ENCODE measurements at places on chromosomes 16 and 17. TPM values are rescaled to one million over a fixed set of nuclear protein-coding genes. Genes with fewer than 3 reads are reported as not detected.

GRCh38 chr17:47072886-47073285, 93.8 kb upstream of the RPRML start:
- peak; percentile 33 for DNase-seq
- H3K4me3 ChIP-seq = no peak overlapping the region
- H3K4me1 ChIP-seq = peaks cover 5% of the 10 kb centered on the region
- no peaks in the 10 kb centered on the region for H3K27me3 ChIP-seq
- H3K36me3 ChIP-seq = no peaks in the 10 kb centered on the region
- no peak overlapping the region for H3K27ac ChIP-seq

ABCA5 gene
- 2.3 TPM for total RNA-seq

ARHGAP23 gene
- total RNA-seq = 9.3 TPM

- DNase-seq = peak; percentile 43
- H3K27ac ChIP-seq = peak overlapping the region; percentile 67
- H3K36me3 ChIP-seq = peaks cover 5% of the 10 kb centered on the region
- peak overlapping the region; percentile 98 for H3K4me3 ChIP-seq
- peaks cover 3% of the 10 kb centered on the region for H3K27me3 ChIP-seq
These were observed 802 bp downstream of the CYLD start for GRCh38 chr16:50742576-50743200.

CARD14 gene
- not detected for total RNA-seq

GRCh38 chr17:74768763-74769114, 7.4 kb downstream of the NAT9 start:
- peaks cover 12% of the 10 kb centered on the region for H3K4me1 ChIP-seq
- no peak for DNase-seq
- H3K27me3 ChIP-seq = no peaks in the 10 kb centered on the region
- no peak overlapping the region for H3K27ac ChIP-seq
- H3K4me3 ChIP-seq = no peak overlapping the region
- peaks cover 33% of the 10 kb centered on the region for H3K36me3 ChIP-seq

MYH2 gene
- total RNA-seq = not detected

- no peaks in the 10 kb centered on the region for H3K36me3 ChIP-seq
- H3K27ac ChIP-seq = no peak overlapping the region
- DNase-seq = no peak
- H3K27me3 ChIP-seq = peaks cover 40% of the 10 kb centered on the region
These were observed 2.3 kb upstream of the CBX4 start for GRCh38 chr17:79841369-79842135.

FOXK2 gene
- 16.1 TPM for total RNA-seq

DNA sequence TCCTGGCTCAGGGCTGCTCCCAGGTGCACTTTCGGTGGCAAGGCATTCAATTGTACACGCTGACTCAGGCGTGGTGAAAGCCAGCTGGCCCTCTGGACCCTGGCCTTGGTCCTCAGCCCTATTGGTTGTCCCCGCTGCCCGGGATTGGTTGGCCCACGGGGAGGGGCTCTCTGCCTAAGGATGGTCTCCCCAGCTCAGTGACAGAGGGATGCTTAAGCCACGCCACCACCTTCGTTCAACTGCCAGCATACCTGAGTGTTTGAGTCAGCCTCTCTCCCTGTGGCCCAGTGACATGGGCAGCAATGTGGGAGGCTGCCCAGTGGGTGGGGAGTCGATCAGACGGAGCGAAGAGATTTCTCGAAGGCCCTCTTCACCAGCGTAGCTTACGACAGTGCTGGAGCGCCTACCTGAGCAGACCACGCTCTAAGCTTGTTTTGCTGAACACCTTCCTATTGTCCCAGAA, 30.3 kb downstream of the IRF8 start:
- DNase-seq = no peak
- peaks cover 5% of the 10 kb centered on the region for H3K4me1 ChIP-seq
- peaks cover 69% of the 10 kb centered on the region for H3K27me3 ChIP-seq
- no peak overlapping the region for H3K4me3 ChIP-seq
- H3K36me3 ChIP-seq = no peaks in the 10 kb centered on the region

- H3K4me3 ChIP-seq = no peak overlapping the region
- no peaks in the 10 kb centered on the region for H3K4me1 ChIP-seq
- H3K27ac ChIP-seq = no peak overlapping the region
- H3K36me3 ChIP-seq = no peaks in the 10 kb centered on the region
- H3K27me3 ChIP-seq = peaks cover 6% of the 10 kb centered on the region
These were observed 125.7 kb upstream of the CDH5 start for GRCh38 chr16:66240631-66241395.

GRCh38 chr16:11053916-11054460, 109.6 kb downstream of the CLEC16A start:
- DNase-seq = no peak
- no peak overlapping the region for H3K27ac ChIP-seq
- H3K27me3 ChIP-seq = no peaks in the 10 kb centered on the region
- H3K36me3 ChIP-seq = peaks cover 20% of the 10 kb centered on the region

SCGB1C2 gene
- total RNA-seq = not detected

ABCA10 gene
- under 0.01 TPM for total RNA-seq

PRSS22 gene
- total RNA-seq = not detected

NPIPA3 gene
- total RNA-seq = not detected

ZFPM1 gene
- 0.36 TPM for total RNA-seq

GRCh38 chr16:67707210-67707609, 11.9 kb downstream of the GFOD2 start:
- H3K27ac ChIP-seq = no peak overlapping the region
- H3K4me3 ChIP-seq = no peak overlapping the region
- H3K4me1 ChIP-seq = peaks cover 4% of the 10 kb centered on the region
- H3K27me3 ChIP-seq = no peaks in the 10 kb centered on the region
- H3K36me3 ChIP-seq = no peaks in the 10 kb centered on the region
- no peak for DNase-seq

GRCh38 chr17:70329721-70330120, 160.4 kb downstream of the KCNJ2 start:
- H3K4me1 ChIP-seq = no peaks in the 10 kb centered on the region
- no peak for DNase-seq
- no peaks in the 10 kb centered on the region for H3K36me3 ChIP-seq
- H3K4me3 ChIP-seq = no peak overlapping the region
- no peak overlapping the region for H3K27ac ChIP-seq

- H3K27ac ChIP-seq = no peak overlapping the region
- H3K4me1 ChIP-seq = no peaks in the 10 kb centered on the region
- H3K27me3 ChIP-seq = peaks cover 4% of the 10 kb centered on the region
- no peak overlapping the region for H3K4me3 ChIP-seq
These were observed 14.9 kb downstream of the SEC14L5 start for GRCh38 chr16:4972938-4973587.

GRCh38 chr16:67101311-67102082, 8.2 kb upstream of the PHAF1 start:
- H3K4me3 ChIP-seq = no peak overlapping the region
- peaks cover 5% of the 10 kb centered on the region for H3K4me1 ChIP-seq

GRCh38 chr17:12983991-12984884, 33.6 kb downstream of the ELAC2 start:
- H3K4me1 ChIP-seq = peaks cover 4% of the 10 kb centered on the region
- peak; percentile 96 for DNase-seq
- H3K4me3 ChIP-seq = no peak overlapping the region
- H3K36me3 ChIP-seq = no peaks in the 10 kb centered on the region
- no peak overlapping the region for H3K27ac ChIP-seq

GRCh38 chr17:4184811-4185210, 41.8 kb downstream of the CYB5D2 start:
- DNase-seq = no peak
- H3K36me3 ChIP-seq = peaks cover 58% of the 10 kb centered on the region
- H3K27ac ChIP-seq = no peak overlapping the region
- H3K4me1 ChIP-seq = no peaks in the 10 kb centered on the region

SGCA gene
- not detected for total RNA-seq

DNA sequence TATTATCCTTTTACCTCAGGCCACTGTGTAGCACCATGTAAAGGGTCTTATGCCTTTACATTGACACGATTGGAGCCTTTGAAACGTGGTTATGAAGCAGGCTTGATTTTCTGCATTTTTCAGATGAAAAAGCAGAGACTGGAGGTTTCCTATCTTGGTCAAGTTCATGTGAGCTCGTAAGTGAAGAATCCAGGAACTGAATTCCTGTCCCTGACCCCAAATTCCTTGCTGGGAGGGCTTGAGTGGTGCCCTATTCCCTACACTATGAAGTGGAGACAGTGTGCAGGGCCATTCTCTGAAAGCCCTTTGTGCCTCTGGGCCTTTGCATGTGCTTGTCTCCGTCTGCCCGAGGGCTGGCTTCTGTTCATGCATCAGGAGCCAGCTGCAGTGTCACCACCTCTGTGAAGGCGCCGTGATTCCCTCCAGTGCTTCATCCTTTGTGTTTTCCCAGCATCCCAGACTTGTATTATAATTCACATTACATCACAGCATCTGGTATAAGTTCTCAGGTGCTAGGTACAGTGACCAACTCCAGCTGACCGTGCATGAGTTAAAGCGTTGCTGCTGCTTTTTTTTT, 181.1 kb downstream of the SNX29 start:
- no peaks in the 10 kb centered on the region for H3K27me3 ChIP-seq
- peaks cover 18% of the 10 kb centered on the region for H3K4me1 ChIP-seq
- no peaks in the 10 kb centered on the region for H3K36me3 ChIP-seq
- H3K4me3 ChIP-seq = no peak overlapping the region
- DNase-seq = peak; percentile 67

Measured in IMR-90 (cell line).